ENCODE measurements at places on chromosomes 3 and 15.
A peak's percentile ranks its signal among the peaks of the same experiment; 100 is the strongest.

DNA sequence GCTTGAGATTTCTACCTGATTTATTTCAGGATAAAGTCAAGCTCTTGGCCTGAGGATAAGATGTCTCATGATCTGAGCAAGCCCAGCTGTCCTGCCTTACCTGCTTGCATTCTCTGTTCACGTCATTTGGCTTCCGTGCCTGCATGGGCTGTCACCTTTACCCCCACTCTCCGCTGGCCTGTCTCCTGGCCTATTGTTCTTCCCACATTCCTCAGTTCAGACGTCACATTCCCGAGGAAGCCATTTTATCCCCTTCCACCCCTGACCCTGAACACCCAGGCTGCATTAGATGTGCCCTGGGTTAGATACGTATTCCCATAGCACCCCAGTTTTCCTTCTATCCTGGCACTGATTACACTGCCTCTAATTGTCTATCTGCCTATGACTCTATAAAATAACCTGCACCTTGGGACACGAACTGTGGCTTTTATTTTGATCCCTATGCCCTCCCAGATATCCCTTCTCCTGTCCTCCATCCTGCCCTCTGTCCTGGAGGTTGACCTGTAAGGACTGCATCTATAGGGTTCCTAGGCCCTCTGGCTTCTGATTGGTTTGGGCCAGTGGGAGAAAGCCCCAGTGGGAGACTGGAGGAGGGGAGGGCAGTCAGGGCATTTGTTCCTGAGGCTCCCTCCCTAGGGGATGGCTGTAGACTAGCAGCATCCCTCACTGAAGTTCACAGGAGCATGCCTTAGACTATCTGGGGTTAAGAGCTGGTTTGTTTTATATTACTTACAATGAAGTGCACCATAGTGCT is 19.2 kb upstream of the UBE2Q2 start:
- no peak for DNase-seq

GRCh38 chr3:19046440-19046839 is 101.9 kb upstream of the KCNH8 start:
- DNase-seq: no peak

- peak; percentile 91 for DNase-seq
Observed at GRCh38 chr3:120615847-120616609, 19.9 kb downstream of the NDUFB4 start.

DNA sequence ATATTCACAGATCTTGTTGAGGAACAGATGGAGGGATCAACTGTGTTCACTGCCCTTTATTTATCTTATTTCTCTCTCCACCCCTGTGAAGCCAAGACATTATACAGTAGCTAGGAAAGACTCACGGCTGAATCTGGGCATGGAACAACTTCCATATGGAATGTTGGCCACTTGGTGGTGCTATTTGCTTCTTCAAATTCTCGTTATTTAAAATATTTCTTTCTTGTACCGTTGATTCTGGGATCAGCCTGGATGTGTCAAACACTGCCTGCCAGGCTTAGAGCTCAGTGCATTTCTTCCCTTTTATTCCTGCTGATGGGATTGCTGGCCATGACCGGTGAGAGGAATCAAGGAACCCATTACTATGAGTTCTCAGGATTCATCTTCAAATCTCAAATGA is 17.5 kb upstream of the GASK1A start:
- DNase-seq: peak; percentile 63

GRCh38 chr15:78047761-78048627 is 29.5 kb downstream of the TBC1D2B start:
- DNase-seq: peak; percentile 93

DNA sequence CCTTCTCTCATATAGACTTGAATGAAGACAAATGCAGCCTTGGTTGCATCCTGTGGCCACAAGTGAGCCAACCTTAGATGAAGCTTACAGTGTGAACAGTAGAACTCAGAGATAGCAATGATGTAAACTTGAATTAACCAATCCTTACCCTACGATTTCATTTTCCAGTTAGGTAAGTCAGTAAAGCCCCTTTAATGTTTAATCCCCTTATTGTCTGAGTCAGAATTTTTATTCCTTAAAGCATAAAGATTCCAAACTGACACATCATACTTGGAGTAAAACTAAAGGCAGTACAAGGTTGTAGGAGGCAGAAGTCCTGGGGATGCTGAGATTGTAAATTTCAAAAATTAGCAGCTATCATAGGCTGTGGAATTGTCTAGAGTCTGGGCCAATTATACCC is 507.8 kb upstream of the DPH6 start:
- DNase-seq: no peak

DNA sequence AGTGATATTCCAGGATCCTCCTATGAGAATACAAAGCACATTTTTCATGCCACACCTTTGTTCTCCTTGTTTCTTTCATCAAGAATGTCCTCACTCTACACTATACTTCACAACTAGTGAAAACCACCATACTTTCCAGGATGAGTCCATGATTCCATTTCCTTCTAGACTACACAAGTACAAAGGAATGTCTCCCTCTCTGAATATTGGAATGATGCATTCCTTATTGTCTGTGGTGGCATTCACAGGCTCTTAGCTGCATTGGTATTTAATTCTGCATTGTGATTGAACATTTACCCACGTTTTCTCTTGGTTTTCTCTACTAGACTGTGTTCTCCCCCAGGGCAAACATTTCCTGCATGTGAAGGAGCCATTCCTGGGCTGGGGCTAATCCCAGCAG is 217.5 kb downstream of the RAP2B start:
- DNase-seq: peak; percentile 76

DNA sequence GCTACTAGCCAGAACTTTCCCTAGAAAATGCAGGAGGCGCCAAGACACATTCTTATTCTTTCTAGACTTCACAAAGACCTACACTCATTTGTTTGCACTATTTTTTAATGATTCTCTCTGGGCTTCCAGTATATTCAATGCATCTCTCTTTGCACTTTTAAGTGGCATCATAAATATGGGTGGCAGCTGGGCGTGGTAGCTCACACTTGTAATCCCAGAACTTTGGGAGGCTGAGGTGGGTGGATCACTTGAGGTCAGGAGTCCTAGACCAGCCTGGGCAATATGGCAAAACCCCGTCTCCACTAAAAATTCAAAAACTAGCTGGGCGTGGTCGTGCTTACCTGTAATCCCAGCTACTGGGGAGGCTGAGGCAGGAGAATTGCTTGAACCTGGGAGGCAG is 5.6 kb upstream of the GCNT3 start:
- no peak for DNase-seq

- peak; percentile 98 for DNase-seq
Observed at GRCh38 chr3:51384726-51385473, at the start of gene MANF. Gene MANF (plus strand): TSS chr3:51385291. CDS start chr3:51385343, 52 bp downstream.

GRCh38 chr3:109175411-109175810 is 38.9 kb downstream of the C3orf85 start:
- no peak for DNase-seq

DNA sequence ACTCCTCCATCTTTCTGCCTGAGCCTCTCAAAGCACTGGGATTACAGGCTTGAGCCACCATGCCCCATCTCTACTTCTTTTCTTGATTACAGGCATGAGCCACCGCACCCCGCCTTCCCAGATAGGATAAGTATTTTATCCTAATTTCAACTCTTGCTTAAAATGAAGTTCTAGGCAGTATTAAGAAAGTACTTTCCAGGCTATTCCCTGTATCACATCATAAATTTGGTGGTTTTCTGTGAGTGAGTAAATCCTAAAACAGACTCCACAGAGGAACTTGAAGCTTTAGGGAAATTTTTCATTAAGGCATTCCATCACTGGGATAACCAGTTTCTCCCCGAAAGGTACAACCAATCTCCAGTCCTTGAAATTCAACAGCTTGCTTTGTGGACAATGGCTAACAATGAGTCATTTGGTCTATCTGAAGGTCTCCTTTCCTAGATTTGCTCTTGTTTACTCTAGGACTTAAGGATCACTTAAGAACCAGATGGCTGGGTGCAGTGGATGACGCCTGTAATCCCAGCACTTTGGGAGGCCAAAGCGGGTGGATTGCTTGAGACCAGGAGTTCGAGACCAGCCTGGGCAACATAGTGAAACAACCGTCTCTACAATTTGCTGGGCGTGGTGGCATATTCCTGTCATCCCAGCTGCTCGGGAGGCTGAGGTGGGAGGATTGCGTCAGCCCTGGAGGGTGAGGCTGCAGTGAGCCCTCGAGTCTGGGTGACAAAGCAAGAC is 49.7 kb upstream of the SKIL start:
- peak; percentile 5 for DNase-seq

GRCh38 chr3:111667621-111668239 is 72.6 kb upstream of the ZBED2 start:
- DNase-seq: peak; percentile 28

DNA sequence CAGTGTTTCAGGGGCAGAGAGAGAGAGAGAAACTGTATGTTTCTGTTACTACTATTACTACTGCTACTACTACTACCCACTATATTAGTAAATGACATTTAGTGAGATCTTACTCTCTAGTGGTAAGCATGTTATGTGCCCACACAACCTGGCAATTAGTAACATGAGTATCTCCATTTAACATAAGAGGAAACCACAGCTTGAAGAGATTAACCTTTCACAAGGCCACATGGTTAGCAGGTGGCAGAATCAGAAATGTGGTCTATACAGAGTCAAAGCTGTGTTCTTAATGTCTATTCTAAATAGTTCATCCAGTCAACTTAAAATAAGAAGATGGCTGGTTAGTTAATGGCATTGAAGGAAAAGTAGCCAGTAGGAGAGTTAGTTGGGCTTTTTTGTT is 961.6 kb downstream of the MCTP2 start:
- no peak for DNase-seq

GRCh38 chr15:38030609-38031008 is 96.2 kb downstream of the TMCO5A start:
- no peak for DNase-seq

- DNase-seq: no peak
Observed at GRCh38 chr3:21791356-21791755, 40.3 kb upstream of the ZNF385D start.

- peak; percentile 98 for DNase-seq
Observed at GRCh38 chr15:37100109-37100965, at the start of gene MEIS2. Gene MEIS2 (minus strand): TSS chr15:37100549. CDS start chr15:37099466, 1,083 bp downstream.

DNA sequence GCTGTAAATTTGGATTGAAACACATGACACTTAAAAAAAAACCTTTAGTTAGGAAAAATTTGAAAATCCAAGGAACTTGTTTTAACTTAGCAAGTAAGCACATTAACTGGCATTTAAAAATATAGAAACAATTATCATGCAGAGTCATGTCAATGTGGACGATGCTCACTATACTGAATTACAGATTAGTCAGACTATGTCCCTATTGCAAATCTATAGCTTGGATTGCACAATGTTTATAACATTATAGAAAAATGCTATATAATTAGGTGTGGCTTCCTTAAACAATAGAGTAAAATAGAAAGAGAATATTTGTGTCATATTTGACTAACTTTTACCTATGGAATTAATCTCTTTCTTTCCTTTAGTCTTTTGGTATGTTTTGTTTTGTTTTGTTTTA is 48.4 kb upstream of the TUSC7 start:
- no peak for DNase-seq

DNA sequence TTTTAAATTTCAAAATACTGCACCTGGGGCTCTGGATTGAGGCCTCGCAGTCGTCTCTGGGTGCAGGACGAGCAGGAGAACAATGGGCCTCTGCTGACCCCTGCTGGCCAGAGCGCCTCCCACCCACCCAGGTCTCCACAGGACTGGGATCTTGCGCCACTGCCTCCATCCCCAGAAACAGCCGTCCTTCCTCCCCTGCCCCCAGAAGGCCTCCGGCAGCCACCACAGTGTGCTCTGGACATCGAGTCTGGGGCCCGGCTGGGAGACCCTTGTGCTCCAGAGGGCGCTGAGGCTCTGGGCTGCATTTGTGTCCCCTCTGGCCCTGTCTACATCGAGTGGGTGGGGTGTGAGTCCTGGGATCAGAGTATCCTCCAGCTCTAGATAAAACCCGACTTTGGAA is 6.7 kb upstream of the ACSBG1 start:
- peak; percentile 64 for DNase-seq

DNA sequence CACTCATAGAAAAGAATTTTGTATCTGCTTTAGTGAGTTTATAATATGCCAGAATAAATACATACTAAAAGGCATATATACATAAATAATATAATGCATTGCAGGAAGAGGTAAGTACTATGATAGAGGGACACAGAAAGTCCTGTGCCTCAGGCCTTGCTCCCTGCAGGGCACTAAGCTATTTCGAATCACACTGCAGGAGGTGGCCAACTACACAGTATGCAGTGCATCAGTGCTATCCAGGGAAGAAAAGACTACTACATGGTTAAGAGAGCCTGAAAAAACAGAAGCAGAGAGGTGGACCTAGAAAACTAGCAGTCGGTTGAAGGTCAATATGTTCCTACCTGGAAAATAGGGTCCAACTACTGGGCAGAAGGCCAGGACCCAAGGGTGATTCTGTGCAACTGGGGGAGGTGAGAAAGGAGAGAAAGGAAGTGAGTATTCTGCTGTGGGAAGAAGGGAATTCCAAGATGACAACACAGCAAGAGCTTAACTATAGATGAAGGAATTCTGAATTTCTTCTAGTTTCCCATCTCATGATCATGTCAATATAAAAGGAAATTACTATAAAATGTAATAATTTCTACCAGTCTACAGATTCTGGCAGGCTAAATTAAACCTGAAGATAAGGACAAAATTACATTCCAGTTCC is 218.0 kb downstream of the ZBTB20 start:
- DNase-seq: peak; percentile 1

GRCh38 chr15:65732698-65733097 is 59.4 kb downstream of the DENND4A start:
- no peak for DNase-seq

DNA sequence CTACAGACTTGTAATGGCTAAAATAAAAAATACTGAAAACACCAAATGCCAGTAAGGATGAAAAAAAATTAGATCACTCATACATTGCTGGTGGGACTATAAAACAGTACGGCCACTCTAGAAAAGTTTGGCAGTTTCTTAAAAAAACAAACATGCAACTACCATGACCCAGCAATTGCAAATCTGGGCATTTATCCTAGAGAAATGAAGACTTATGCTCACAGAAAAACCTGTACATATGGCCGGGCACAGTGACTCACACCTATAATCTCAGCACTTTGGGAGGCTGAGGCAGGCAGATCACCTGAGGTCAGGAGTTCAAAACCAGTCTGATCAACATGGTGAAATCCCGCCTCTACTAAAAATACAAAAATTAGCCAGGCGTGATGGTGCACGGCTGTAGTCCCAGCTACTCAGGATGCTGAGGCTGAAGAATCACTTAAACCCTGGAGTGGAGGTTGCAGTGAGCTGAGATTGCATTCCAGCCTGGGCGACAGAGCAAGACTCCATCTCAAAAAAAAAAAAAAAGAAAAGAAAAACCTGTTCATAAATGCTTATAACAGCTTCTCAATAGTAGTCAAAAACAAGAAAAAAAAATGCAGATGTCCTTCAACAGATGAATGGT is 5.6 kb downstream of the TP53BP1 start:
- no peak for DNase-seq

Measured in AG10803 (cell line).